AG04449 (cell line): ENCODE measurements at places on chromosomes 5 and 9.
A peak's percentile ranks its signal among the peaks of the same experiment; 100 is the strongest.

DNA sequence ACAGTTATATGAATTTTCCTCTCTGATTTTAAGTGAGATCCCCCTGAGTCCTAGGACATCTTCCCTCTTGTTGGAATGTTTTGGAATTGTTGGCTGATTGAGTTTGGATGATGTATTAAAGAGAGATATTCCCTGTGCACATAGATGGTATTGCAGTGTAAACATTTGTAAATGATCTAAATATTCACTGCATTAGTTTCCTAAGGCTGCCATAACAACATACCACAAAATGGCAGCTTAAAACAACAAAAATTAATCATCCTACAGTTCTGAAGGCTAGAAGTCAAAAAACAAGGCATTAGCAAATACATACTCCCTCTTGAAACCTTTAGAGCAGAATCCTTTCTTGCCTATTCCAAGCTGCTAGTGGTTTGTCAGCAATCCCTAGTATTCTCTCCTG is 38.0 kb upstream of the MROH2B start:
- no peak for DNase-seq

GRCh38 chr5:76521240-76521758 is 101.9 kb downstream of the F2RL2 start:
- no peak for DNase-seq

DNA sequence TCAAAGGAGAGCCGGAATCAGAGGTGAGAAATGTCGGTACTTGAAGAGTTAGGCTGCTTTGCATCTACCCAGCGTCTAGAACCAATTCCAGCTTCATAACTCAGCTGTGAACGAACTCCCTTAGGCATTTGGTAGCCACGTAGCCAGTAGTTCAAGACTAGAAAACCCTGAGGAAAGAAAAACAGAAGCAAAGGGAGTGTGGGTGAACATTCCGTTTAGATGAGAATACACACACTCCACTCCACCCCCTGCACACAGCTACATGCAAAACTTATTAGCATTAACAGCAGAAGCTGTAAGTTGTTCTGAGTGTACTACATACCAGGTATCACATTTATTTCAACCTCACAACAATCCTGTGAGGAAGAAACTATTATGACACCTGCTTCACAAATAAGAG is 78.3 kb downstream of the SMIM23 start:
- DNase-seq: peak; percentile 85

- DNase-seq: no peak
Observed at GRCh38 chr5:107958861-107959260, 288.1 kb upstream of the EFNA5 start.
